ENCODE measurements at places on chromosomes 5 and 9. TPM values are rescaled to one million over a fixed set of nuclear protein-coding genes. Genes with fewer than 3 reads are reported as not detected.

GRCh38 chr5:82349652-82350051 is 71.5 kb upstream of the RPS23 start:
- no peaks in the 10 kb centered on the region for H3K36me3 ChIP-seq
- H3K4me3 ChIP-seq: no peak overlapping the region
- H3K27me3 ChIP-seq: peaks cover 4% of the 10 kb centered on the region
- peak; percentile 39 for DNase-seq

The ACER2 gene
- 1.3 TPM for total RNA-seq

DNA sequence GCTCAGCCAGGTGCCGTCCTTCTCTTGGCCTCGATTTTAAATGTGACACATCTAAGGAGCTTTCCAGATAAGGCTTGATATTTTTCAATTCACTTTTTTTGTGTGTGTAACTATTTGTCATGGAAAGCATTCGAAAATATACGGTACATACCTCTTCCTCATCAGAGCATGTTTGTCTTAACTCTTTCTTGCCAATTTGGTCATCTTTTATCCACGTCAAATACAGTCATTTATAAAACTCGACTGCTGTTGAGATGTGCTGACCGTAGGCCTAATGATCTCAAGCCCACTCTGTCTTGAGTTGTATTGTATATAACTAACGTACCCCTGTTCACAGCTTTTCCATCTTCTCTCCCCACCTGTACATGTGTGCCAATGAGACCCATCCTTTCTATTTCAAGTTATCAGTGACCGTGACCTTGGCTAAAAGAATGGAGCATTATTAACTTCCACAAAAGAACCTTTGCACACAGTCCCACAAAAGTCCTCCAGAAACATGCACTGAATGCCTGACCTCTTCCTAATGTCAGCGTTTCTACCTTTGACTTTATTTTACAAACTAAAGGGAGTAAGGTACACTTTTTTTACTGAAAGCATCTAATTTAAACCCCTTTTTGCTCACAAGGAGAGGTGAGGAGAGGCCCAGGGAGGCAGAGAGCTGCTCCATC is 61.6 kb downstream of the IPPK start:
- H3K4me1 ChIP-seq: peaks cover 4% of the 10 kb centered on the region
- no peaks in the 10 kb centered on the region for H3K27me3 ChIP-seq
- no peak overlapping the region for H3K4me3 ChIP-seq

DNA sequence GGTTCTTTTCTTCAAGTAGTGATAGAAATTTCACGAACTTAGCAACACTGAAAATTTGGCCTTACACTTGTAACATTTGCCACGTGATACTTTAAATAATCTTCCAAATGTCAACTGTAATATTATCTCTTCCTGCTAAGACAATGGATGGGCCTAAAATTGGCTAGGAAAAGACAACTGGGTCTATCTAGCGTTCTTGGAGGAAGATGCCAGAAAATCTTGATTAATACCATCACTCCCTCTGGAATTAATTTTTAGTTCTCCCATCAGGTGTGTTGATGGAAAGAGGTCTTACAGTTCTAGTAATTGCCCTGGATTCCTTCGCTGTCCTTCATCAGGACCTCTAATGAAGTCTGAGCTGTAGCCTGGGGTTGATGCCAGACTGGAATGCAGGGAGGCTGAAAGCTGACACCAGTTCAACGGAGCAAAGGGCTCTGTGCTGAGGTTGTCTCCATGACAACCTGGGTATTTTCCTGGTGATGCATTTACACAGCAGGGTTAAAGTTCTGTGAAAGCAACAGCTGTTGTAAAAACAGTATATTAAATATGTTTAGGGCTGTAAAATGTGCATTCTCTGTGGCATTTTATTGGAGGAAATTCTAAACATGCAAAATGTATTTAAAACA is 92.3 kb downstream of the GAS1 start:
- H3K27me3 ChIP-seq: peaks cover 46% of the 10 kb centered on the region
- H3K4me3 ChIP-seq: no peak overlapping the region
- no peak overlapping the region for H3K27ac ChIP-seq
- no peak for DNase-seq
- H3K4me1 ChIP-seq: no peaks in the 10 kb centered on the region

GRCh38 chr5:73387601-73388305 is 60.8 kb downstream of the FOXD1 start:
- H3K36me3 ChIP-seq: peaks cover 2% of the 10 kb centered on the region
- DNase-seq: no peak
- no peak overlapping the region for H3K27ac ChIP-seq
- H3K4me3 ChIP-seq: no peak overlapping the region
- peaks cover 24% of the 10 kb centered on the region for H3K4me1 ChIP-seq

DNA sequence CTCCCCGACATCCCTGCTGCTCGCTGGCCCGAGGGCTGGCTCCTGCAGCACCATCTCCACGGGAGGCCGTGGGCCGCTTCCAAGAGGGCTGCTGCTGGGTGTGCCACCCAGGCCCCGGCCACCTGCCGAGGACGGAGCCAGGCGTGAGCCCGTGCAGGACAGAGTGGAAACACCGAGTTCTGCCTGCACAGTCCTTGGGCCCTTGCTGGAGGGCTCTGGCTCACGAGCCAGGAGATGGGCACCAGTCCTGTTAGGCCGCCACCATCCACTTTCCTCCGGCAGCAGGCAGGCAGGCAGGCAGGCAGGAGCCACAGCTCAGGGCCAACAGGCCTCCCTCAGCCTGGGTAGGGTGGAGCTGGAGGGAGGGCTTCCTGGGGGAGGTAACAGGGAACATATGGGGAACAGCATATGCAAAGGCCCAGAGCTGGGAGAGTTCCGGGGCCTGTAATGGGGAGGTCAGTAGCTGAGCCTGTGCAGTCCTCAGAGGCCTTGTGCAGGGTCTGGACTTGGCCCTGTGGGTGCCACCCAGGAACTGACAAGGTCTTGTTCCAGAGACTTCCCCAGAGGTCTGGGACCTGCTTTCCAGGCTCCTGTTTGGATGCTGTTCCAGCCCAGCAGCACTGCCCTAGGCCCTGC is 31.9 kb downstream of the RXRA start:
- no peaks in the 10 kb centered on the region for H3K27me3 ChIP-seq
- DNase-seq: no peak
- no peak overlapping the region for H3K27ac ChIP-seq
- H3K4me3 ChIP-seq: no peak overlapping the region
- no peaks in the 10 kb centered on the region for H3K4me1 ChIP-seq

The OMD gene
- total RNA-seq: not detected

GRCh38 chr5:141369994-141370848 is at the start of gene PCDHGB3:
Gene PCDHGB3, plus strand, starts transcription at chr5:141370242. Its CDS starts 153 bp downstream, at chr5:141370395.
- H3K4me3 ChIP-seq: peak within 1 kb of the TSS; percentile 60
- H3K27ac ChIP-seq: no peak within 1 kb of the TSS
- H3K4me1 ChIP-seq: peaks cover 4% of the 10 kb centered on the region
- H3K36me3 ChIP-seq: peaks cover 26% of the 10 kb centered on the region

GRCh38 chr9:89744730-89745129 is 139.9 kb downstream of the GADD45G start:
- DNase-seq: no peak
- H3K4me1 ChIP-seq: peaks cover 57% of the 10 kb centered on the region
- H3K27ac ChIP-seq: peak overlapping the region; percentile 79

GRCh38 chr5:74673011-74673790 is 11.8 kb upstream of the HEXB start:
- H3K27ac ChIP-seq: no peak overlapping the region
- peaks cover 5% of the 10 kb centered on the region for H3K27me3 ChIP-seq
- DNase-seq: no peak
- H3K4me1 ChIP-seq: no peaks in the 10 kb centered on the region

DNA sequence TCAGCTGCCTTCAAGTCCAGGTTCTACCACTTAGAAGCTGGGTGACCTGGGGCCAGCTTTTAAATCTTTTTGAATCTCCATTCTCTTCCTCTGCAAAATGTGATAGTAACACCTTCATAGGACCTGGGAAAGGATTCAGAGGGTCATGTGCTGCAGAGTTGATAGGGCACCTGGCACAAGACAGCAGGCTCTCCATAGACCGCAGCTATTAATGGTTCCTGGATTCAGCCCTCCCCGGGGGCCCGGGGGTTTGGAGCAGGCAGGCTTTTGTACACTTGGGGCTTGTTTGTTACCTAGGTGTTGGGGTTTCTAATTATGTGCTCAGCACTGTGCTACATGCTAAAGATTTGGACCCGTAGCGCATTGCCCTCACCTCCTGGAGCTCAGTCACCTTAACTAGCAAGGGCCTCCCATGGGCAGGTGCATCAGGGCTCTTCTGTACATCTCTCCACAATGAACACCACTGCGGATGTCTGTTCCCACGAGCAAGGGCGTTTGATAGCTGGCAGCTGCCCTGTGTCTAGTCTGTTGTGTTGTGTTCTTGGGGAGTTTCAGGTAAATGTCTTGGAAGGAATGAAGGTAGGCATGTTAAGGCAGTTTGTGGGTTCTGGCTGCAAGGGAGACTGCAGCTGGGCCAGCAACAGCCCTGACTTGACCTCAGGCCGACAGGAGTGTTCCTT is 12.1 kb downstream of the PRRC2B start:
- peaks cover 15% of the 10 kb centered on the region for H3K36me3 ChIP-seq
- peak overlapping the region; percentile 46 for H3K4me3 ChIP-seq
- H3K4me1 ChIP-seq: peaks cover 84% of the 10 kb centered on the region
- DNase-seq: no peak
- no peaks in the 10 kb centered on the region for H3K27me3 ChIP-seq

DNA sequence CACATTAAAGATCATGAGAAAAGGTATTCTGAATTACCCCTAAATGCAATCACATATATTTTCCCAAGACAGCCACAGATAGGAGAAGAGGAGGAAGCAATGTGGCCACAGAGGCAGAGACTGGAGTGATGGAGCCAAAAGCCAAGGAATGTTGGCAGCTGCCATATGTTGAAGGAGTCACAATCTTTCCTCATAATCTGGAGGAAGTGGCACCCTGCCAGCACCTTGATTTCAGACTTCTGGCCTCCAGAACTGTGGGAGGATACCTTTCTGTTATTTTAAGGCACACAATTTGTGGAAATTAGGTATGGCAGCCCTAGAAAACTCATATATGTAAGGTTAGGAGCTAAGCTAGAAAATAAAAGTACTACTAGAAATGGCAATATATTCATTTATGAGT is 139.9 kb upstream of the GAS1 start:
- H3K4me3 ChIP-seq: no peak overlapping the region
- H3K27ac ChIP-seq: no peak overlapping the region
- H3K4me1 ChIP-seq: no peaks in the 10 kb centered on the region
- H3K27me3 ChIP-seq: no peaks in the 10 kb centered on the region

The HTR1A gene
- not detected for total RNA-seq

The SPINK4 gene
- not detected for total RNA-seq

The PCA3 gene
- total RNA-seq: not detected

DNA sequence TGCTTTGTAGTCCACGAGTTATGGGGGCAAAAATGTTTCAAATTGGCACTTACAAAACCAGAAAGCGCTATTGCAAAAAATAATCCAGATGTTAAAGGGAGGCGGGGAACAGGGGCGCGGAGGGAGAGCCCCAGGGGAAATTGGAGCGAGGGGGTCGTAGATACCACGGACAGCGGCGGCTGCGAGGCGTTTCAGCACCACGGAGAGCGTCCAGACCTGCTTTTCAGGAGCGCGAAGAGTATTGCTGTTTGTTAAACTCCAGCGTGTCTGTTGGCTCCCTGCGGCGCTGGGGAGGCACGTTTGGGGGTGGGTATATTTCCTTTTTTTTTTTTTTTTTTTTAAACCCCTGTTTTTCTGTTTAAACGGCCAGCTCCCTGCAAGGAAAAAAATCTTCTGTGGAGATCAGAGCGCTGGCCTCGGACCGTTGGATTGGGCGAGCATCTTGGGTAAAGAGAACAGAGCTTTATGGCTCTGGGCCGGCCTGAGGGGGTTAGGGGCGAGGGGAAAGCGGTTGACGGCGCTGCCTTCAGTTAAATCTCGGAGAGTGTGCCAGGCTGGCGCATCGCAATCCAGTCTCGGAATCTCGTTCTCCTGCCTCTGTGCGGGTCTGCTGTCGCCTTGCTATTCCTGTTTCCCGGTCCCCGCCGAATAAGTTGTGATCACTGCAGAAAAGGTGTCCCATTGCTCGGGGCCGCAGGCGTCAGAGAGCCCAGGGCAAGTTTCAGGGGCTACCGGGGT is at the start of gene GLRA1:
Gene GLRA1 (minus strand): TSS at position 288 of the 738 bp plus-strand sequence. CDS start 302 bp downstream, outside the sequence.
- no peak within 1 kb of the TSS for H3K4me3 ChIP-seq
- no peaks in the 10 kb centered on the region for H3K36me3 ChIP-seq
- peak; percentile 48 for DNase-seq
- H3K27ac ChIP-seq: no peak within 1 kb of the TSS

- H3K4me1 ChIP-seq: peaks cover 10% of the 10 kb centered on the region
- H3K36me3 ChIP-seq: peaks cover 21% of the 10 kb centered on the region
- DNase-seq: peak; percentile 82
Observed at GRCh38 chr9:135499326-135500070, 984 bp upstream of the MRPS2 start.

GRCh38 chr5:93607367-93608258 is 24.6 kb downstream of the NR2F1 start:
- peaks cover 2% of the 10 kb centered on the region for H3K36me3 ChIP-seq
- no peak overlapping the region for H3K27ac ChIP-seq
- DNase-seq: no peak
- peaks cover 84% of the 10 kb centered on the region for H3K27me3 ChIP-seq

The DRD1 gene
- not detected for total RNA-seq

DNA sequence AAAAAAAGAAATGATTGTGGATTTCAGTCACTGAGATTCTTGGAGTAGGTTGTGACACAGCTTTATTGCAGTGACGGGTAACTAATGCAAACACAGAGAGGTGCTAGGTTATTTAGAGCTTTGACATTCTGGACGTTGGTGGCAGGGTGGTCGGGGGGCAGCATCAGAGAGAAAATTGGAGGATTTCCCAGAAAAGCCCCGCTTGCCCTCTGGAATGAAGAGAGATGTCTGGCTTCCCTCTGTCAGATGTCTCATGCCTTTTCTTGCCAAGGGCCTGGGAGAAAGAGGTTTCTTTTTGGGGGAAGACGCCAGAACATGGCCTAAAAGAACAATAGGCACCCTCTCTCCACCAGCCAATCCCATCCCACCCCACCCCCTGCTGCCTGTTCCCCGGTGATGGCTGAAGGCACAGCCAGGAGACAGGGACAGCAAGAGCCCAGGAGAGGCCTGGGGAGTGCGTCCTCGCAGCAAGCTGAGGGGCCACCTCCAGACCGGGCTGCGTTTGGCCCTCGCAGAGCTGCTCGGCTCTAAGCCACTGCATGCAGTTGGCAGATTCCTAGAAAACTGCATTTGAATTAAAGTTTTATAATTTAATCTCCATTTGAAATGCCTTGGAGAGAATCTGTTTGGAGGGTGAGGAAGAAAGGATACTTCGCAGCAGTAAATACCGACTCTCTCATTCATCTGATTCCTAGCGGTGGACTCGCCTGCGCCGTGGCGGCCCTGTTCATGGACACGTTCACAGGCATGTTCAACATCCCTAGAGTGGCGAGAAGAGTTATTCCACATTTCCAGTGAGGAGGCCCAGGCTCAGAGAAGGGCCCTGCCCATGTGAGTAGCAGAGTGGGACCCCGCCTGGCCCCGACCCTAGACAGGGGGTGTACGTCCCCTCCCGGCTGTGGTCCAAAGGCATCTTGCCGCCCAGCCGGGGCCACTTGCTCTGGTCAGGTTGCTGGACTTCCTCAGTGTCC is 55.7 kb downstream of the TSPAN17 start:
- no peak for DNase-seq
- H3K4me3 ChIP-seq: no peak overlapping the region
- H3K27me3 ChIP-seq: peaks cover 28% of the 10 kb centered on the region
- no peaks in the 10 kb centered on the region for H3K4me1 ChIP-seq

The TMEM252 gene
- total RNA-seq: not detected

Data from activated naive CD8-positive, alpha-beta T cell treated with anti-CD3 and anti-CD28 coated beads for 36 hours (primary cell).